ENCODE measurements at places on chromosomes 5 and 9.

DNA sequence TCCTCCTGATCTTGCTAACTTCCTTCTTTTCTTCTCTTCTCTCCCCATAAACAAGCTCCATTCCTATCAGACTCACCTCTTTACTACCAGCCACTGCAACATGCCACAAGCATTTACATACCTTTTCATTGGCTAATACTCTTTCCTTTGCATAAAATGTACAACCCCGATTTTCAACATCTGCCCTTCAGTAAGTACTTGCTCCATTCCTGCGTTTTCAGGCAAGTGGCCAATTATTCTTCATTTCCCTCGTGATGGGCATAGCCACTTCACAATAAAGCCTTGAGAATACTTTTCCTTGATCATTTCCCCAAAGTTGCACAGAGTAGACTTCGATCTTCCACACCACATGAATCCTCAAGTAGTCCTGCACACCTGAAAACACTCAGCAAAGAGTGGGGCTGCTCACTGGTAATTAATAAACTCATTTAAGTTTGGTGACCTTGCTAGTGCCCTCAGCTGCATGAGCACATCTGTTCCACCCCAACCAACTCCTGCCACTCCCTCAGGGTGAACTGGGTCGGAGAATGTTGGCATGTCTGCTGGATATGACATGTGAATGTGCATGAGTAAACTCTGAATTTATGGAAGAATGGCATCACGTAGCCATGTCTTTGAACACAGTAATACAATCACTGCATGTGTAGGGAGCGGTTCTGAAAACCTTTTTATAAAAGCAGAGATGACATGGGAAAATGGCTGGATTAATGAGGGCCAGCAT lies 535.8 kb downstream of the SEMA5A start:
- DNase-seq, result no peak

DNA sequence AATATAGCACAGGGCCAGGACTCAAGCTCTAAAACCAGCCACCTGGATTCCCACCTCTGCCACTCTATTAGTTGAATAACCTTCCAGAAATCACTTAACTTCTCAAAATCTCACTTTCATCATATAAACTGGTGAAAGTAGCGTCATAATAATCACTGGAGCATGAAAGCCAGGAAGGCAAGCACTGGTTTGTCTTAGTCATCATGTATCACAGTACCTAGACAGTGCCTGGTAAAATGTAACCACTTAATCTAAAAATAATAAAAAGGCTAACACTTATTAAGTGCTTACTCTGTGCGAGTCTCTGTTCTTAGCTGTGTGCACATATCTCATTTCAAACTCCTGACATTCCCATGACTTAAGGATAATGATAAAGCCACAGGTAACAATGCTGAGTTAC lies 109.4 kb downstream of the ASTN2 start:
- DNase-seq, result no peak

GRCh38 chr9:115674091-115674490 lies 479.5 kb upstream of the PAPPA start:
- DNase-seq, result no peak

GRCh38 chr5:107248066-107248695 lies 422.6 kb downstream of the EFNA5 start:
- no peak for DNase-seq

GRCh38 chr9:105044518-105044917 lies 116.6 kb upstream of the ABCA1 start:
- DNase-seq, result no peak
